ENCODE measurements at places on chromosomes 16 and 17.
A peak's percentile ranks its signal among the peaks of the same experiment; 100 is the strongest.

DNA sequence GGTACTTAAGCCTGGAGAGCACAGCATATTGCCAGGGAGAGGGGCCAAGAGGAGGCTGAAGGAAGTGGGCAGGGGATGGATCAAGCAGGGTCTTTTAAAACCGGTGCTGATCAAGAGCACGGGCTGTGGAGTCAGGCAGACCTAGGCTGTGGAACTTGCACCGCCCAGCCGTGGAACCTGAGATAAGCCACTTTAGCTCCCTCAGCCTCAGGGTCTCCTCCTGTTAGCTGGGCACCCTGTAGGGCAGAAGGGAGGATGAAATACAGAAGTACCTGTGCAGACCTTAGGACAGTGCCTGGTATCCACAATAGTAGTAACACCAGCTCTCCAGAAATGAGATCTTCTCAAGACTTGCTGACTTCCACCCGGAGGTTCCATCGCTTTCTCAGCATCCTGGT lies 9.3 kb downstream of the ODAD4 start:
- DNase-seq = no peak

- no peak for DNase-seq
Observed at GRCh38 chr16:84844559-84845495, 25.0 kb downstream of the CRISPLD2 start.

GRCh38 chr17:19762515-19762961 lies 14.4 kb upstream of the ALDH3A1 start:
- peak; percentile 32 for DNase-seq

DNA sequence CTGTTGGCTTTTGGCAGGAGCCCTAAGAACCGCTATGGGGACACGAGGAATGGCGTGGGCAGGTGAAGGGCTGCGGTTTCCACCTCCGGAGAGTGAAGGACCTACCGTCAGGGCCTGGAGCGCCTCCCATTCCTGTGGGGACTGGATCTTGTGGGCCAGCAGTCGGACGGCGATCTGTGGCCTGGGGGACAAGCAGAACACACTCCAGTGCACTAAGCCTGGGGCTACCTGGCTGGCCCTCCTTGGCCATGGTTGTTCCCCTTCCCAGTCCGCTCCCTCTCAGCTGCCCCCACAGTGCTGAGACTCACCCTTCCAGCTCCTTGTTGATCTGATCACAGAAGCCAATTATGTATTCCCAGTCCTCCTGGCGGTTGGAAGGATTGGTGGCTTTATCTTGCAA lies 15.0 kb downstream of the GGA3 start:
- no peak for DNase-seq
